Kidney (tissue), 22 donors: ENCODE measurements at places on chromosomes 3 and 15. TPM values are rescaled to one million over a fixed set of nuclear protein-coding genes. Genes with fewer than 3 reads are reported as not detected.

Gene SLC24A5
- not detected for total RNA-seq

Gene ATP11B
- 65.0 TPM for total RNA-seq

Gene A4GNT
- total RNA-seq, result not detected

Gene NECTIN3
- total RNA-seq, result 21.2 TPM

Gene FBXL22
- 4.7 TPM for total RNA-seq

Gene ZNF592
- 31.6 TPM for total RNA-seq

Gene IDH2
- total RNA-seq, result 87.0 TPM

Gene ANKUB1
- total RNA-seq, result not detected

Gene NMNAT3
- 6.4 TPM for total RNA-seq

Gene CISH
- 30.8 TPM for total RNA-seq

Gene KNL1
- 1.1 TPM for total RNA-seq

Gene P3H2
- 103 TPM for total RNA-seq

Gene CMTM8
- total RNA-seq, result 5.4 TPM

Gene SNURF
- 19.1 TPM for total RNA-seq

Gene GALNT15
- 39.9 TPM for total RNA-seq

Gene NR1I2
- total RNA-seq, result 0.38 TPM

Gene HYAL1
- 47.5 TPM for total RNA-seq

Gene ALS2CL
- 78.9 TPM for total RNA-seq

Gene TIMP4
- total RNA-seq, result 7.6 TPM

Gene NOX5
- total RNA-seq, result 0.60 TPM

Gene HRH1
- total RNA-seq, result 32.3 TPM

Gene ADAMTS9
- 117 TPM for total RNA-seq

Gene ILDR1
- 17.7 TPM for total RNA-seq

Gene TM6SF1
- total RNA-seq, result 10.4 TPM

Gene GRK7
- not detected for total RNA-seq

Gene WNT7A
- total RNA-seq, result 3.3 TPM

Gene ITIH3
- 2.3 TPM for total RNA-seq

Gene GPR156
- total RNA-seq, result 0.50 TPM

Gene FXR1
- 96.8 TPM for total RNA-seq

Gene ITIH1
- total RNA-seq, result 0.22 TPM

Gene ZBBX
- total RNA-seq, result 1.2 TPM

Gene GNAT1
- total RNA-seq, result not detected

Gene SLC51A
- total RNA-seq, result 0.98 TPM

Gene SRP14
- 190 TPM for total RNA-seq

Gene UCN2
- total RNA-seq, result not detected

Gene CIAO2A
- total RNA-seq, result 41.6 TPM

Gene ALDH1L1
- 60.0 TPM for total RNA-seq

Gene FBXO40
- not detected for total RNA-seq

Gene LMLN
- 10.5 TPM for total RNA-seq

Gene POLQ
- total RNA-seq, result 0.35 TPM

Gene PLCH1
- total RNA-seq, result 9.6 TPM

Gene ENTPD3
- total RNA-seq, result 1.1 TPM

Gene SLC2A2
- total RNA-seq, result 12.6 TPM

Gene NRG4
- 0.35 TPM for total RNA-seq

Gene CLDN16
- total RNA-seq, result 27.3 TPM

Gene MNS1
- 5.6 TPM for total RNA-seq

Gene CCNB2
- total RNA-seq, result 0.94 TPM

Gene PLA2G4E
- total RNA-seq, result not detected

Gene DYNLT2B
- total RNA-seq, result 10.5 TPM

Gene UBAP1L
- total RNA-seq, result 5.4 TPM
